ENCODE measurements at places on chromosomes 5 and 9.

DNA sequence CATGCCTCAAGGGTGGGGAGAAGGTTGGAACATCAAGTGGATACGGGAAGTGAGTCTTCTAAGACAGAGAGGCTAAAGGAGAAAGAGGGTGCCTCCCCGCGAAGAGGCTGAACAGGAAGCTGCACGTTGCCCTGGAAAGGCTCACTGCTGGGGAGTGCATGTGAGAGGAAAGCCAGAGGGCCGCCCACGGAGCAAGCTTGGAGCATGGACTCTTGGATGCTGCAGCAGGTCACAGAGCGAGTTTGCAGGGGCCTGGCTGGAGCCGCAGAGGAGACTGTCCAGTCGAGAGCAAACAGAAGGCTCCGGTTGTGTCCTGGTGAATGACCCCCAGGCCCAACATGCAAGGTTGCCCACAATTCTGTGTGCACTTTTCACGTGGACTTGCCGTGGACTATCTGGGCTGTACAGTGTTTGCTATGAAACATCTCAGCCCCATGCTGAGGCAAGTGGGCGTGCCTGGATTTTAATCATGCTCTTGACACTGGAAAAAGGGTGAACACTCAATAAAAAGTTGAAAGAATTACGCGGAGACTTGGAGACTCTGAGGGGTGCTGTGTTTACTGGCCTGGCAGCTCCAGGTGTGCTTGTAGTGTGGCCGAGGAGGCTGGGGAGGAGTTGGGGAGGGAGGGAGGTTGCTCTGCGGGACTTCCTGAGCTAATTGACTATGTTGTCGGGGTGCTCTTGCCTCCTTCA lies 54.5 kb upstream of the GARNL3 start:
- DNase-seq: no peak

- DNase-seq: no peak
Observed at GRCh38 chr9:38229104-38229500, 160.1 kb upstream of the SHB start.

DNA sequence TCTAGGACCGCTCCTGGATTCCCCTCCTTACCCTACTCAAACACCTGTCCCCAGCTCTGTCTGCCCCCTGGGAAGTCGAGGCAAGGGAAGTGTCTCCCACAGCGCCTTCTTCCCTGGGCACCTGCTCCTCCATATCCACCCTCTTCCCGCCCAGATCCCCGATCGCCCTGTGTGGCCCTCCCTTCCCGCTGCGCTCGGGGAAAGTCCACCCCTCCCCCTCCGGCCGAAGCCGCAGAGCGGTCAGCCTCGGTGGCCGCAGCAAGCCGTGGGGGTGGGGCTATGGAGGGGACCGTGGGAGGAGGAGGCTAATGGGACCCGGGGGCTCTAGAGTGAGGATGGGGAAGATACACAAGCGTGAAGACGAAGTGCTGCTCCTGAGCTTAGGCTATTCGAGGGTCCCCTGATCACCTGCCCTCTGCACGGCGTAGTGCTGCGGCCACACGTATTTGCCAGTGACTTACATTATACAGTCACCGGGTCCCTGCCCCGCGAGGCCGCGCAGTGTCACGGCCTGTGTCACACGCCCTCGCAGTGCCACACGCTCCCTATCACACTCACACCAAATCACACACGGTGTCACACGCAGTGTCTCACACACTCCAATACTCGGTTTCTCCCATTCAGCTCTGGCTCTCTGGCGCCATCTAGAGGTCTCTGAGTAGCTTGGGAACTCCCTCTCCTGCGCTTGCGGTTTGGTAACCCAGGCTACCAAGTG lies 658 bp upstream of the PCDH1 start:
- peak; percentile 83 for DNase-seq

- DNase-seq: no peak
Observed at GRCh38 chr9:33468797-33469621, 4.7 kb downstream of the NOL6 start.

GRCh38 chr5:165188556-165189175 lies 1683.2 kb downstream of the MAT2B start:
- DNase-seq: no peak
